ENCODE measurements at places on chromosomes 6 and 20.

- DNase-seq = no peak
These were observed 113.4 kb upstream of the BEND3 start for GRCh38 chr6:107228754-107229153.

GRCh38 chr20:44959082-44959637 lies 1.0 kb downstream of the TOMM34 start:
- no peak for DNase-seq

DNA sequence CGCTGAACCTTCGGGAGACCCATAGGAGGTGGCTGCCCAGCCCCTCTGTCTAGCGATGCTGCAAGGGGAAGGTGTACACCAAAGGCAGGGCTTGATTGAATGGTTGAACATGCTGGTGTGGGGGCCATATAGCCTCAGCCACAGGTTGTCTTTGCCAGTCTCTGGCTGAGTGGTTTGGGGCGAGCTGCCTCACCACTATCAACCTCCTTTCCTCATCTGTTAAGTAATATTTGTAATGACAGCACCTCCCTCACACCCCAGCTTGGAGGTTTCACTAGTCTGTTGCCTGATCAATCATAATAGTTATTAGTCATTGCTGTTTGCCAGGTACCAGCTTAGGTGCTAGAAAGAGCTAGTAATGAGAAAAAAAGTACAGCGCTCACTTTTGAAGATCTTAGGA lies 11.8 kb upstream of the ZNF831 start:
- no peak for DNase-seq

GRCh38 chr20:41080866-41081265 lies 52.2 kb downstream of the TOP1 start:
- no peak for DNase-seq

DNA sequence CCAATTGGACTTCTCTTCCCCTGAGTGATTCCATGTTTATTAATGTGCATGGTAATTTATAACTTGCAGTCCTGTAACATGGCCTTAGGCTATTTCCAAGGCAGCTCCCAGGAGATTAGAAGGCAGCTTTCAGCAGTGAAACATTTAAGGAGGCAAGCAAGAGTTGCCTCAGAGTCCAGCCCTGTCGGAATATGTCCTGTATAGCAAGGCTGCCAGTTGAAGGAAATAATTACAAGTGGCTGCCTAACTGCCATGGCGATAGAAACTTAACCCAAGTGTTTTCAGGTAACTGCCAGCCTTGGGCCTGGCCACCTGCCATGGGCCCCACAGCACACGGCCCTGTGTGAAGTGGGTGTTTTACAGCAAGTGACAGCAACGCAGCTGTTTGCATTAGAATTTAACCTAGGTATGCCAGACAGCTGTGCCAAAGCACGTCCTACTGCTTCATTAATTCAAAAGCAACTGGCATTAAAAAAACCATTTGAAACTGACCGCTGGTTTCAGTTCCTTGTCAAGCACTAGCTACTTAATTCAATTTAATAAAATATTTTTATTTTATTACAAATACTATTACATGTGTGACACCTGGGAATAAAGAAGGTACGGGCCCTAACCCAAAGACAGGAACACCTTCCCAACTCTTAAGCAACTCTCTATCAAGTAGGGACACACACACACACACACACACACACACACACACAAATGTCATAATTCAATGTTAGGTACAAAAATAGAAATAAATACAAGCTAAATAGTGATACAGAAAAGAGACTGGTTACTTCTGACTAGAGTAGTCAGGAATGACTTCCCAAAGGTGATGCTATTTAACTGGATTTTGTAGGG lies 151.8 kb upstream of the HEY2 start:
- peak; percentile 57 for DNase-seq

- no peak for DNase-seq
These were observed 67.2 kb downstream of the POPDC3 start for GRCh38 chr6:105112577-105112976.

GRCh38 chr6:31161216-31162126 lies 3.1 kb downstream of the TCF19 start:
- DNase-seq = no peak

GRCh38 chr6:23559587-23560343 lies 566.2 kb upstream of the NRSN1 start:
- no peak for DNase-seq

DNA sequence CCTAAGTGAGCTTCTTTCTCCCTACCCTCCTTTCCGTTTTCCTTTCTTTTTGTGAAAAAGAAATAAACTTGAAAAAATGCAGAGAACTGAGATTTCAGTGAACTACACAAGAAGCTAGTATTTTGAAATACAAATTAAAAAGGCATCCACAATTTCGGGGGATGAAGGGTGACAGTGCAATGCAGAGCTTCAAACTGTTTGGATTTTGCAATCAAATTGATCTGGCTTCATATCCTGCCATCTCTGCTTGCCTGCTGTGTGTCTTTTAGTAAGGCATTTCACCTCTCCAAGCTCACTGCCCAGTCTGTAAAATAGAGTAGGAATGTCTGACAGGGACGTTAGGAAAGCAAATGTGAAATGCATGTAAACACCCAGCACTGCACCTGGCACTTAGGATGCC lies 258.0 kb downstream of the HACE1 start:
- no peak for DNase-seq

GRCh38 chr20:23049201-23050075 lies at the start of gene THBD:
Gene THBD (minus strand): TSS chr20:23049672. CDS start chr20:23049504, 168 bp downstream.
- DNase-seq = no peak

DNA sequence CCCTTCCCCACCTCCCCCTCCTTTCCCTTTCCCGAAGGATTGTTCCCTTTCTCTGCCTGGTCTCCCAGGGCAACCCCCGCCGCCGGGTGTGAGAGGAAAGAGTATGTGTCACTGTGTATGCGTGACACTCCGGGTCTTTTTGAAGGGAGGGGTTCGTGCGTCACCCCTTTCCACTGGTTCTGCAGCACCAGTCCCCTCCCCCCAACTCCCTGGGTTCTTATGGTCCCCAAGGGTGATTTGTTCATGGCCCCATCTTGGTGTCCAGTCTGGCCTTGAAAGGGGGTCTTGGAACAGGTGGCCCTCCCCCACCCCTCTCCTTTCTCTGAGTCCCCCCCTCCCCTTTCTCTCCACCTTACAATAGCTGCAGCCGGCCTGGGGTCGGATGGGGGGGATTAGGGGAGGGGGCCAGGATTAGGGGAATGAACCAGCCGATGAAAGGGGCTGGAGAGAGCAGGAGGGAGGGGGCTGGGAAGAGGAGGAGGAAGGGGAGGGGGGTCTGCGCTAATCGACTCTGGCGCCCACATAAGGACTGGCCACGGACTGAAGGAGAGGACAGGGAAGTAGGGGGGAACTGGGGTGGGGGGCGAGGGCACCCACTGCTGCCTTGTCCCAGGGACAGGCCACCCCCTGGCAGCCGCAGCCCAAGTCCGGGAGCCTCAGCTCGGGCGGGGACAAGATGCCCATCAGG lies 1.3 kb upstream of the RING1 start:
- DNase-seq = no peak

- no peak for DNase-seq
These were observed 65.4 kb upstream of the HDDC2 start for GRCh38 chr6:125367036-125367782.

GRCh38 chr20:22402550-22402949 lies 181.8 kb downstream of the FOXA2 start:
- no peak for DNase-seq

DNA sequence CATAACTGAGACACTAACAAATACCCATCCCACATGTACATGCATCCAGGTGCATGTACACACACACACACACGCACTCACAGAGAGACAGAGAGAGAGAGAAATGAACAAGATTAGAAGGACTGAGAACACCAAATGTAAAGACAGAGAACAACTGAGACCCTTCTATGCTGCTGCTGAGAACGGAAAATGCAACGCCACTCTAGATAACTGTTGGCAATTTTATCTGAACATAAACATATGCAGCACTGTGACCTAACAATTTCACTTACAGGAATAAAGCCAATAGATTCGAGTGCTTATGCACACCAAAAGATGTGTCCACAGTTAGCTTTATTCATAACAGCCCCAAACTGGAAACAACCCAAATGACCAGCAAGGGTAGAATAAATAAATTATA lies 103.8 kb upstream of the LY86 start:
- no peak for DNase-seq

DNA sequence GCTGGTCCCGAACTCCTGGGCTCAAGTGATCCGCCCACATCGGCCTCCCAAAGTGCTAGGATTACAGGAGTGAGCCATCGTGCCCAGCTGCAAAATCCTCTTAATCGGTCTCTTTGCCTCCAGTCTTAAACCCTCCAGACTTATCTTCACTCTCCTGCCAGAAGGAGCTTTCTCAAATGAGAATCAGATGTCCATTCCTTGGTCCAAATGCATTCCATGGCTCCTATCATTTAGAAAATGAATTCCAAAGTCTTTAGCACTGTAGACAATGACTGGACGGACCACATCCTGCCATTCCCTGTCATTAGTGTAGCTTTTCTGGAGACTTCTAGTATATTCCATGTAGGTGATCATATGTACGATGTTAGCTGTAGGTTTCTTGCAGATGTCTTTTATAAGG lies 141.9 kb downstream of the ID4 start:
- DNase-seq = no peak

GRCh38 chr6:150238846-150239407 lies 96.1 kb downstream of the PPP1R14C start:
- DNase-seq = no peak
